ENCODE measurements at places on chromosomes 5 and 9. TPM values are rescaled to one million over a fixed set of nuclear protein-coding genes. Genes with fewer than 3 reads are reported as not detected.

DNA sequence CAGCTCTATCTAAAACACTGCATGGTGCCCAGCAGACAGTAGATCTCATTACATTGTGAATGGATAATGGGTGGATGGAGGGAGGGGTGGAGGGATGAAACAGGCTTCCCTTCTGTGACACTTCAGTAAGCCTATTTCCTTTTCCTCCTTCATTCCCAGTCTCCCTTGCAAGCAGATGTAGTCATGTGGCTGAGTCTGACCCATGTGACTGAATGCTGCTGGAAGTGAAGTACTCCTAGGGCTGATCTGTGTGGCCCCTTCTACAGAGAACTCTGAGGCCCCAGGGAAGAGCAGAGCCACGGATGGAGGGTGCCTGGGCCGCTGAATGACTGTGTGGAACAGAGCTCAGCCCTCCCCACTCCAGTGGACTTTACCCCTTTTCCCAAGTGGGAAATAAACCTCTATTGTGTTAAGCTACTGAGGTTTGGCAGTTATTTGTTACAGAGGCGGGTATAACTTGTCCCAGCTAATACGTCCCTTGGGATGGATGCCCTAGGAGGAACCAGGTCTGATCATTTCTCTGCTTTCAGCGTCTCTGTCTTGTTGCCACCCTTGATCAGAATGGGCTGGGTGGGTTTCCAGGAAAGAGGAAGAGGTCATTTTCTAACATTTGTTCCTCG is 176.1 kb upstream of the MVB12B start:
- no peak for DNase-seq

DNA sequence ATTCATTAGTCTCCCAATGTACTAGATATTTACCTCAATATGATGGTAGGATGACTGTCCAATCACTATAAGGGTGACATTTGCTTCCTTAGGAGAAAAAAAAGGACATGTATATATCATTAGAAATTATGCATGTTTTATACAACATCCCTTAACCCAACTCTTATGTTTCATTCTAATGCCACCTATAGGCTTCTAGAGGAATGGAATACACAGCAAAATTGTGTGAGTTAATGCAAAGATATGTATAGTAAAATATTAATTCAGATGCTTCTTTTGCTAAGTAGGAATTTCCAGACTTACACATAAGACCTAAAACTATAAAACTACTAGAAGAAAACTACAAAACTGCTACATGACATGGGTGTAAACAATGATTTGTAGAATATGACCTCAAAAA is 3.5 kb downstream of the PRXL2C start:
- DNase-seq = peak; percentile 61

- DNase-seq = no peak
Measured at GRCh38 chr5:10789021-10789420, 28.0 kb upstream of the DAP start.

DNA sequence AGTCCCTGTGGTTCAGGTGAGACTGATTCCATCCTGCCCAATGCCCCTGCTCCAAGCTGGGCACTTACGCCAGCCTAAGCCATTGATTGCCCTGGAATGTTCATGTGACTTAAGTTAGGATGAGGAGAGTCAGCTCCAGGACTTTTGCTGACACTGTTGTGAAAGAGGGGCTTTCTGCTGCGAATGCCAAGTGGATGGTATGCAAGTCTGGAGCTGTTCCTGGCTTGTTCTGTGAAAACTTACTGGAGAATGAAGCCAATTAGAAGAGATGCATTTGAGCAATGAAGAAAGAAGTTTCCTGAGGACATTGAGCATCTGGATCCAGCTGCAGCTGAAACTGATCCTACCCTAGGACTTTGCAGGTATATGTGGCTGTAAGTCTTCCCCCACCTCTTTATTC is 61.2 kb upstream of the ZFR start:
- DNase-seq = no peak

DNA sequence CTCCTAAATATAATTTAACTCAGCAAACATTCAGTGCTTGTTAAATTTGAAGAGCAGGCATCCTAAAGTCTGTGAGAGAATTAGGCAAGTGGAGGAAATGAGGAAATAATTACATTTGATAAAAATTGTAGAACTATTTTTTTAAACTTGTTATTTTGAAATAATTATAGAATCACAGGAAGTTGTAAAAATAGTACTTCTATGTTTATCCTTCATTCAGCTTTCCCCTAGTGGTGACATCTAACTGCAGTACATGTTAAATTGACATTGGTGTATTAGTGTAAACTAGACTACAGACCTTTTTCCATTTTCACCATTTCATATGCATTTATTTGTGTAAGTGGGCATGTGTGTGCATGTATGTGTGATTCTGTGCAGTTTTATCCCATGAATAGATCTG is 51.6 kb downstream of the F2RL2 start:
- DNase-seq = no peak

- DNase-seq = no peak
Measured at GRCh38 chr9:76390656-76391055, 3.6 kb downstream of the RFK start.

GRCh38 chr5:154374264-154374663 is 71.5 kb upstream of the SAP30L start:
- no peak for DNase-seq

GRCh38 chr5:138805096-138805495 is 51.9 kb downstream of the CTNNA1 start:
- DNase-seq = no peak

Gene SOWAHA
- total RNA-seq = not detected

Gene PCDHA12
- total RNA-seq = not detected

Gene GRXCR2
- not detected for total RNA-seq

Gene CORO2A
- total RNA-seq = 1.7 TPM
